ENCODE measurements at places on chromosomes 1 and 21.

- no peak for DNase-seq
Measured at GRCh38 chr1:6675941-6676340, 25.7 kb downstream of the DNAJC11 start.

DNA sequence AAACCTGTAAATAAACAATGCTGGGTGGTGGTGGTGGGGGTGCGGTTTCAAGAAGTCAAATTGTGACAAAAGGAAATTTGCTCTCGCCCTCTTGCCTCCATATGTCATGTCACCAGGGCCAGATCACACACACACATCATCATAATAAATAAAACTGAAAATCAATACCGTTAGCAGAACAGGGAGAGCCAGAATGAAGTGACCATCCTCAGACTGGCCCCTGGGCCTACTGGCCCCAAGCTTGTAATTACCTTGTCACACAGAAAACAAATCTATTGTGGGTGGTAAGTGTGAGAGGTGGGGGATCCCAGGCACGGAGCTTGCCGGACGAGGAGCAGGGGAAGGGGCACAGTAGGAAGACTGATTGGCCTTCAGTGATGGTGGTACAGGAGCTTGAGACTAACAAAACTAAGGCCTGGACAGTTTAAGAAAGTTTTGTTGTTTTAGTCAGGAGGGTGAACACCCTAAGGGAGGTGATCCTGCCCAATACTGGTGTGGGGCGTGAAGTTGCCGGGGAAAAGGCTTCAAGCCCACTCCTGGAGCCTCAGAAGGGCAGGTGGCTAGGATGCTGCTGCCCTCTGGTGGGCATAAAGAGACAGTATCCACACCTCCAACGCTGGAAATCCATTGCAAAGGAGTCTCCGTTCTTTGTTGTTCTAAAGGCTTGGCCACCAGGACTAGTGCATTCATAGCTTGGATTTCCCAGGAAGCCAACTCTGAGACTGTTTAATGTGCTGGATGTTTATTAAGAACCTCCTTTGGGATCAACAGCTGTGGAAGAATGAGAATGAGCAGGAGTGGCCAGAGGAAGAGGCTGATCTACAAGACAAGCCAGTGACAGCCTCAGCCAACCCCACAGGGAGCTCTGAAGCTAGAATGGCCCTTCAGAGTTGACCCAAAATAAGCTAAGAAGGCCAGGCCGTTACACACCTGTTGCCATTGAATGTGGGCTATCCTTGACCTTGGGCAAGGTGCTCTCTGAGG, 8.1 kb upstream of the C1orf216 start:
- peak; percentile 55 for DNase-seq

DNA sequence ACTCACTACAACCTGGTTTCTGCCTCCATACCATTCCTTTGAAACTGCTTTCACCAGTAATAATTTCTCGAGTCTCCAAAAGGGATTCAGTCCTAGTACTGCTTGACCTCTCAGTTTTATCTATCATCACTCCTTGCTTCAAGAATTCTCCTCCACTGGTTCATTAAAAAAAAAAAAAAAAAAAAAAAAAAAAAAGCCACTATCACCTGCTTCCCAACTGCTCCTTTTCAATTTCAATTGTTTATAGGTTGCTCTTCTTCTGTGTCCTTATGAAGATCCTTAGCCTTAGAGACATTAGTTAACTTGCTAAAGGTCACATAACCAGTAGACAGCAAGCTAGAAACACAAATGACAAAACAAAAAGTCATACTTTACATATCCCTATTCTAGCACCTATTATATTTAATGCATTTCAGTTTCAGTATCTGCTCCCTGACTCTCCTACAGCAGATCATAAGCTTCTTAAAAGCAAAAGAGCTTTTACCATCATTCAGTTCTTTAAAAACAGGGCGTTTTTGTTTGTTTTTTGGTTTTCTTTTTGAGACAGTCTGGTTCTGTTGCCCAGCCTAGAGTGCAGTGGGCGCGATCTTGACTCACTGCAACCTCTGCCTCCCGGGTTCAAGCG, 7.1 kb downstream of the NRDC start:
- DNase-seq: no peak

GRCh38 chr21:15567191-15567590, 162.6 kb upstream of the USP25 start:
- no peak for DNase-seq

DNA sequence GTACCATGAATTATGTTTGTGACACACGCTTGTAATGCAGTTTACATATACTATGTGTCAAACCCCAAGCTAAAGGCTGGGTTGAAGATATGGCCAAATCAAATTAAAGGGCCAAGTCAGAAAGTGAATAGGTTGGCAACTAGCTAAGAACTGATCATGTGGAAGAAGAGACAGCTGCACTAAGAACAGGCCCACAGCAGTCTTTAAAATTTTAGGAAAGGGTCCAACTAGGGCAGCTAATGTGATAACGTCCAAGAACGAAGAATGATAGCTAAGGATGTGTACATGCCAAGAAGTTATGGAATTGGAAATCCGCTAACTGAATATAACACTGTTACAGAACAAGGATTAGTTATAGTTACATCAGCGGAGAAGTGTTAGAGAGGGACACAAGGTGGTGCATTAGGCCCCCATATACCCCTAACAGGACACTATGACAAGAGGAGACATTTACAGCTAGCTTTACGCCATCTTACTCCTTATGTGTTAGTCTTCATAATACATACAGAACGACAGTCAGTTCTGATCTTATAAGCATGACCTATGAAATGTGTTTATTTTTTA, 6.5 kb upstream of the RNF2 start:
- no peak for DNase-seq

GRCh38 chr1:194067772-194068171, 881.4 kb upstream of the B3GALT2 start:
- no peak for DNase-seq

DNA sequence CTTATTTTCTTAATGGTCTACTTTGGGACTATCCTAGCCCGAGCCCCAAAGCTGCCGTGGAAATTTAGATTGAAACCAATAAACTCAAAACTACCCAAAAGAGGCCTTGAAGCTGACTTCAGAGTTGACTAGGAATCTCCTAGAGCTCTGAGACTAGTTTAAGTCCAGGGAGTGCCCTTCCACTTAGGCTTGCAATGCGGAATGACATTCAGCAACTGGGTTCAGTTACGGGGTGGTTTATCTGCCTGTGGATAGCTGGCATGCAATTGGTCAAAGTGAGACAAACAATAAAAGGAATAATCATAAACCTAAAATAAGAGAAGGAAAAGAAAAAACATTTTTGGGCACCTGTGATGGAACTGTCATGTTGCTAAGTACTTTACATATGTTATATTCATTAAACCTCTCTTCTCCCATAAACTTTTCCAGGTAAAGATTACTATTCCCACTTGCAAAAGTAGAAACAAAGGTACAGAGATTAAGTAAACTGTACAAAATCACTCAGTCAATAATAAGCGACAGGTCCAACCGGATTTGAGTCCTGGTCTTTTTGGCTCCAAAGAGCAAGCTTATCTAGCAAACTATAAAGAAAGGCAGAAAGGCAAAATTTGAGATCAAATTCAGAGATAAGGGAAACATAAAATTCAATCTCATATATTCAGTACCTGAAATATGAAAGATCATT, 56.5 kb downstream of the GPATCH2 start:
- DNase-seq: no peak

DNA sequence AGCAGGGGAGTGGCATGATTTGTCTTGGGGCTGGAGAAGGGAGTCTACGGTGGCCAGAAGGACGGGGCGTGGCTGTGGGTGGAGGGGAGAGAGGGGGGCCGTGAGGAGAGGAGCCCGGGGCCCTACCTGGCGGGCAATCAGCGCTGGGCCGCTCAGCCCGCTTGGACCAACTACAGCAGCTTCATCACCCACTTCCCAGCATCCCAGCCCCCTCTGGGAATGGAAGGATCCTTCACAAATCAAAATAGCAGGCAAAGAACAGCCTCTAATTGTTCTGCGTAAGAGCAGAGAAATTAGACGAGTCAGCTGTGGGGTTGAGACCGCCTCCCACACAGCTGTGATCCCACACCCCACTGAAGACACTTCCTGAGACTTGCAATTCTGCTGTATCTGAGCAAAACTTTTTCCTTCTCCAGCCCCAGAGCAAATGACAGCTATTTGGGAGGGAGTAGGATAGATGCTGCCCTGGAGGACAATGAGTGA, 43.5 kb downstream of the OPRD1 start:
- no peak for DNase-seq

DNA sequence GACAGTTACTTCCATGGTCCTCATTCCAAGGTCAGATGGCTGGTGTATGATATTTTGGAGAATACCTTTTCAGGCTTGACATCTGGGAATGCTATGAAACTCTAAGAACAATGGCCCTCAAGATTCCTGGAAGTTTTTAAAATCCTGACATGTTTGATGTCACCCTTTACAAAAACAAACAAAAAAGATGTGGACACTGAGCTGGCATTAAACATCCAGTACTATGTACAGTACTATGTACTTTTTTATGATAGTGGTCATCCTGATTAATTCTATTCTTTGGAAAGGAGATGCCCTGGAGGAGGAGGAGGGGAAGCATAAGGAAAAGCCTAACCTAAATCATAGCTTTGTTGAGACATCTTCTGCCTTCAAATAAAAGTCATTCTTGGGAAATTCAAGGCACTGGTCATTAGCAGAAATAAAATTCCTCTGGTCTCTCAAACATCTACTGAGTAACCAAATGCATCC, 235.4 kb downstream of the HMCN1 start:
- DNase-seq: no peak

DNA sequence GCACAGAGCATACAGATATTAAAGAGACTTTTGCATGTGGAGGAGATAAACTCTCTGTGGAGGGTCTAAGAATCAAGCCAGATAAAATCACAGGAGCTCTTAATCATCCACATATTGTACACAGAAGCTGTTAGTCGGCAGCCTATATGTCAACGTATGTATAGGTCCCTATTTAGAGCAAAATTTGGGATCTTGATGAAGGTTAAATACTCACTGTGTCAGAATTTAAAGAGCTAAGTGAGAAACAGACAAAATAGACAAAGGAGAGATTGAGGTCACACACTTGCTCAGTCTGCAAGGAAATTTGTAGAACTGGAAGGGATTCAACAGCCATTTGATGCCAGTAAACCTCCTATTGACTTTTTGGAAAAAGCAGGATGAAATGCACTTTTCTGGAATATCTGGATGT, 4.1 kb upstream of the IRF2BP2 start:
- no peak for DNase-seq

GRCh38 chr1:162080472-162081015, 11.1 kb downstream of the NOS1AP start:
- no peak for DNase-seq

DNA sequence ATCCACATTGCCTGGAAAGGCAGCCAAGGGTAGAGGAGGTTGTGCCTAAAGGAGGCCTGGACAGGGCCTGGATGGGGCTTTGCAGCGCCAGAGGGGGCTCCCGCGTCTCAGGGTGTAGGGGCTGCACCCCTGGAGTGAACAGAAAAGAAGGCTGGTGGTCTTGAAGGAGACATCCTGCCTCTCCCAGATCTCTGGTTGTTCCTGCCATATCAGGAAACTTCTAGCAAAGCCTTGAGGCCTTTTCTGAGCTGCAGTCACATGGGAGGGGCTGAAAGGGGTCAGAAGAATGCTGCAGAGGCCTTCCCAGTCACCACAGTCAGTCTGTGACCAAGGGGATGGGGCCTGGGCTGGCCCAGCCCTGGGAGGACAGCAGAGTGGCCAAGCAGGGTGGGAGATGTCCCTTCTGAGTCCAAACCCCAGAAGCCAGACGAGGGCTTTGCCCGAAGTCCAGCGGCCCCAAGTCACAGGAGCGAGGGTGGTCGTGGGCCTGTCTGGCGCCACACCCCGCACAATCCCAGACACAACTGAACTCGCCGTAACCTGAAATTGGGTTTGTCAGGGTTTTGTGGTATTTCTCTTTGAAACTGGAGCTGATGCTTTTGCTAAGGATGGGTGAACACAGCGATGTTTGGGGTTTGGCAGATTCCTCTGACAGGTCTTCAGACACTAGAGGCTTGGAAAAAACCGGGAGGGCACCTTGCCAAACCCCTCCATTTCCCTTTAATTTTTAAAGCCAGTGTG, 29.6 kb downstream of the SIM2 start:
- DNase-seq: no peak

DNA sequence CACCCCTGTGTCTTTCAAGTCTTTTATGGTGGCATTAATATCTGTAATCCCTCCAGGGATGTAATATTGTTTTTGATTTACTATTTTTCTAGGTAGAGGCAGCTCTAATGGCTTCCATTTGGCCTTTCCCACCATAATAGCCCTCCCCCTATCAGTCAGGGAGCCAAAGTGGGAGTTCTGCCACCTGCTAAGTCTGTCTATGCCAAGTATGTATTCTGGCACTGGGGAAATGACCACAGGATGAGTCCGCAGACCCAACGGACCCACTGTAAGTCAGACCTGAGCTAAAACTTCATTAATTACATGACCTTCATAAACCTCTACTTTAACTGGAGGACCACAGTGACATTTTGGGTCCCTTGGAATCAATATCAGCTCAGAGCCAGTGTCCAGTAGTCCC, 77.1 kb downstream of the GBP6 start:
- no peak for DNase-seq

DNA sequence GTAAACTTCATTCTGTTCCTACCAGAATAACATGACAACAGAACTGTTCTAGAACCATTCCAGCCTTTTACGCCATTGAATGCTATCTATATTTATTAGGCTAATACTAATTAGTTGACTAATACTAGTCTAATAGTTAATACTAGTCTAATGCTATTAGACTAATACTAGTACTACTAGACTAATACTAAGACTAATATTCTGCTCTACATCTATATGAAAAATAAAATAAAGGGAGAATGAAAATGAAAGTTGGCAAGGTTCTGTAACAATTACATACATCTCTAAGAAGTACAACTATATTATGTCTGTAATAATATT, 40.9 kb upstream of the LRRC8B start:
- DNase-seq: no peak

DNA sequence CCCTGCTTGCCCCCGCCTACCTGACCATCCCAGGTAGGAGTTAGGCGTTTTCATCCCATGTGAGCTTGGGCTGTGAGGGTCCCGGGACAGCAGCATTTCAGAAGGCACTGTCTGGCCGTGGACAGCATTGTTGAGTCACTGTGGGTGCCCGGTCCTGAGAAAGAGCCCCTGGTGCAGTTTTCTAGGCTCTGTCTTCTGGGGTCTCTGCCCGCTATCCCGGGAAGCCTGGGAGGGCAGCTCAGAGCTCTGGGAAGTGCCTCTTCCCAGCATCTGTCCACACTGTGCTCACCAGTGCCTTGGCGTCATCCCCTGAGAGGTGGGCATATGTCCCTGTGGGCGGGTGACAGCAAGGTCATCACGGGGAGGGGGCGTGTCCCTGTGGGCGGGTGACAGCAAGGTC, 11.4 kb upstream of the ZNF669 start:
- no peak for DNase-seq

DNA sequence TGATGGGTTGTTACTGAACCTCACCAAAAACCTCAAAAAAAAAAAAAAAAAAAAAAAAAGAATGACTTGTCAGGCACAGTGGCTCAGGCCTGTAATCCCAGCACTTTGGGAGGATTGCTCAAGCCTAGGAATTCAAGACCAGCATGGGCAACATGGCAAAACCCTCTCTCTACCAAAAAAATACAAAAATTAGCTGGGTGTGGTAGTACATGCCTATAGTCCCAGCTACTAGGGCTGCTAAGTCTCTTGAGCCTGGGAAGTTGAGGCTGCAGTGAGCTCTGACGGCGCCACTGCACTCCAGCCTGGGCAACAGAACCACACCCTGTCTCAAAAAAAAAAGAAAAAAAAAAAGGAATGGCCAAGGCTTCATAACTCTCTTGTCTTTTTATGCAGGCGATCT, 11.1 kb downstream of the CHAF1B start:
- no peak for DNase-seq
